Motor neuron (in vitro differentiated cells): ENCODE measurements at places on chromosomes 5 and 9. TPM values are rescaled to one million over a fixed set of nuclear protein-coding genes. Genes with fewer than 3 reads are reported as not detected.

DNA sequence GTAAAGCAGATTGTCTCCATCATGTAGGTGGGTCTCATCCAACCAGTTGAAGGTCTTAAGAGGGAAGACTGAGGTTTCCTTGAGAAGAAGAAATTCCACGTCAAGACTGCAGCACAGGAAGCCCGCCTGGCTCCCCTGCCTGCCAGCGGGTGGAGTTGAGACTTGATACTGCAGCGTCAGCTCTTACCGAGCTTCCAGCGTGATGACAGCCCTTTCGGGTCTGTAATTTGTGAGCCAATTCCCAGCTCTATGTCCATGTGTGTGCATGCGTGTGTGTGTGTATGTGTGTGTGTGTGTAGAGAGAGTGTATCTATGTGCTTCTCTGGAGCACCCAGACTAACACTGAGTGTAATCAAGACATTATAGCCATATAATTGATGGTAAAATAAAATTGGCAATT is 379.7 kb upstream of the IRX2 start:
- no peak for ATAC-seq

Gene PRDM9
- not detected in 2 replicates for total RNA-seq

- no peak for ATAC-seq
These were observed 167.0 kb upstream of the ZNF618 start for GRCh38 chr9:113708821-113709713.

- ATAC-seq: no peak
These were observed 119.1 kb downstream of the MAPKAP1 start for GRCh38 chr9:125587819-125588460.

Gene AFAP1L1
- total RNA-seq: 1.4 and 2.0 TPM in 2 replicates

DNA sequence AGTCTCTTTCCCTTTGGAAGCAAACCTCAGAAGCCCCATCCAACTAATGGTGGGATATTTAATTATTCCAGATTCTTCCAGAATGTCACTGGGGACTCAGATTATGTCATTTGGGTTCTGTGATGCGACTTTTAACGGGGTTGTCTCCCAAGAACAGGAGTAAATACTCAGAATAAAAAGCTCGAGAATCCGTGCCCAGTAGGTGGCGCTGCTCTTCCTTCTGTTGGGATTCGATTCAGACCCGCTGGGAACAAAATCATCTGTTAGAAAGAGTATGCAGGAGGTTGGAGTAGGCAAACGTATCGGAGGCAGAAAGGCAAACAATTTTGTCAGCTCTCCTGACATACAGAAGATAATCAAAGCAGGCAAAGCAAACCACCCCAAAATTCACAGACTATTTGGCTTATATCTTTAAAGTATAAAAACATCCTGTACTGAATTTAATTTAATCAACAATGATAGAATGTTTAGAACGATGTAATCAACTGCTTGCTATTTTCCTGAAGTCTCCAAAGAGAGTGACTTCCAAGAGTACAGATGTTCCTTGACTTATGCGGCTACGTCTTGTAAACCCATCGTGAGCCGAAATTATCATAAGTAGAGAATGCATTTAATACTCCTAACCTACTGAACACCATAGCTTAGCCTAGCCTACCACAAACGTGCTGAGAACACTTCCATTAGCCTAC is 169.8 kb upstream of the RAI14 start:
- peak; percentile 76 for ATAC-seq

DNA sequence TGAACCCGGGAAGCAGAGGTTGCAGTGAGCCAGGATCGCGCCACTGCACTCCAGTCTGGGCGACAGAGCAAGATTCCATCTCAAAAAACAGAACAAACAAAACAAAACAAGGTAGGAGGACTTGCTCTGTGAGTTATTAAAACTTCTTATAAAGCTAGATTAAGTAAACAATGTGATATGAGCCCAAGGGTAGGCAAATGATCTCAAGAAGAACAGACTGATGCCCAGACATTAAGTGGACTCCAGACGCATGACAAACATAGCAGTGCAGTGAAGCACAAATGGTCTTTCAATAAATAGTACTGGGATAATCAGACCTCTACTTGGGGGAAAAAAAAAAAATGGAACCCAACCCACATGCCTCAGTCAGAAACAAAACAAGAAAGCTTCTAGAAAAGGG is 45.7 kb downstream of the SETX start:
- no peak for ATAC-seq
